ENCODE measurements at places on chromosomes 4 and X.
A peak's percentile ranks its signal among the peaks of the same experiment; 100 is the strongest.

GRCh38 chr4:140718241-140718952 lies 37.8 kb downstream of the TBC1D9 start:
- DNase-seq: peak; percentile 89

- no peak for DNase-seq
These were observed 490.7 kb upstream of the TENM3 start for GRCh38 chr4:181752516-181752915.

- no peak for DNase-seq
These were observed 39.6 kb downstream of the RUFY3 start for GRCh38 chr4:70761276-70761816.

DNA sequence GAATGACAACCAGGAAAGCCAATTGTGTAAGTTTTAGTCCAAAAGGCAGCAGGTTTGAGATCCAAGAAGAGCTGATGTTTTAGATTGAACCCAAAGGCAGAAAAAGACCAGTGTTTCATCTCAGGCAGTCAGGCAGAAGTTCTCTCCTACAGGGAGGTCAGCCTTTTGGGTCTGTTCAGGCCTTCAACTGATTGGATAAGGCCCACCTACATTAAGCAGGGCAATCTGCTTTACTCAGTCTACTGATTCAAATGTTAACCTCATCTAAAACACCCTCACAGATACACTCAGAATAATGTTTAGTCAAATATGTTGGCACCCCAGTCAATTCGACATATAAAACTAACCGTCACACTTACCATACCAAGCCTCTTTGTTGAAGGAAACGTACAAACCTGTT lies 134.2 kb upstream of the NEIL3 start:
- DNase-seq: no peak

GRCh38 chrX:40169193-40170101 lies 71.7 kb upstream of the BCOR start:
- DNase-seq: peak; percentile 79

- no peak for DNase-seq
These were observed 194.7 kb upstream of the CXorf51B start for GRCh38 chrX:146614663-146615478.

- DNase-seq: no peak
These were observed 186.0 kb downstream of the DCHS2 start for GRCh38 chr4:154305616-154306015.

- DNase-seq: no peak
These were observed 857.5 kb upstream of the FTHL17 start for GRCh38 chrX:31929366-31929765.

GRCh38 chr4:55014876-55015275 lies 110.5 kb downstream of the KDR start:
- DNase-seq: no peak

DNA sequence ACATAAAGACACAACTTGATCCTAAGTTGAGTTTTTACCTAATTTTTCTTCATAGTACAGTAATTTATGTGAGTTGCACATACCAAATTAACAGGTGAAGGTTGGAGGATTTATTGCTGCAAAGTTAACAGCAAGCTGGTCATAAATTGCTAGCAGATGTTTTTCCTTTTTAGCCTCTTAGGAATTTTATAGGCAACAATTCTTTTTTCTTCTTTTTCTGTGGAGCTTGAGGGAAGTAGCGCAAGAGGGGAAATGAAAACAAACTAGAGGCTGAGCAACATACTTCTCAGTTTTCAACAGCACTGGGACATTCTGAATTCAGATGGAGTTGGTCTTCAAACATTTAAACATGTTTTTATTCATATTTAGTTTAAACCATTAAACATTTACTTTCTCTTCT lies 63.7 kb upstream of the TLR2 start:
- DNase-seq: no peak

GRCh38 chr4:76744241-76744921 lies 153.6 kb downstream of the SOWAHB start:
- DNase-seq: no peak

GRCh38 chrX:132766452-132766851 lies 192.0 kb downstream of the HS6ST2 start:
- DNase-seq: no peak

DNA sequence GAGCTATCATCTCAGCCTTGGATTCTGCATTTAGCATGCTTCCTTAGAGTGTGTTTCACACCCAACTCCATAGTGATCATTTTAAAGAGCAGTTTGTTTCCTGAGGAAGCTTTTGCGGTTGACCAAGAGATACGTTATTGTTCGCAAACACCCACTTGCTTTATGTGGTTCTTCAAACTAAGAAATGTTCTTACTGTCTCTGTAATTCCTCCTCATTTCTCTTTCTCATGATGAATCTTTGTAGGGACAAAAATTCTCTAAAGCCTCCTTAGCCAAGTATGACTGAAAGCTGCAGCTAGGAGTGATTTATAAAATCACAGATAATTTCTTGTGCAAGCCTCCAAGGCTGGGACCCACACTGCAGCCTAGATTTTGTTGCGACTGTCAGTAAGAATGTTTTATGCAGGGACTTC lies 10.0 kb downstream of the TNIP3 start:
- no peak for DNase-seq

DNA sequence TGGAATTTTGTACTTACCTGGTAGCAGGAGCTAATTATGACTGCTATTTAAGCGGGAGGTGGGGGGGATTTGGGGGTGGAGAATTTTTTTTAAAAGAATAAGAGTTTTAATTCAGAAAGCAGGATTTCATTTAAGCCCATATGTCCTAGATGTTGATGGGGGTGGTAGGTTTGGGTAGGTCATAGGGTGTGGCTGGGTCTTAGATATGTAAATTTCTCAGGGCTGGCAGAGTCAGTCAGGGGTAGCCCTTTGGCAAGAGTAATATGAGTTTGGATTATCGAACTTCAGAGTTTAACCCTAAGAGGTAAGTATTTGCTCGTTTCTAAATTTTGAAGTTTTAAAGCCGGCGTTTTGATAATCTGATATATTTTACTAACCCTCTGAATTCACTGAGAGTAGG lies 35.2 kb upstream of the COX18 start:
- no peak for DNase-seq

DNA sequence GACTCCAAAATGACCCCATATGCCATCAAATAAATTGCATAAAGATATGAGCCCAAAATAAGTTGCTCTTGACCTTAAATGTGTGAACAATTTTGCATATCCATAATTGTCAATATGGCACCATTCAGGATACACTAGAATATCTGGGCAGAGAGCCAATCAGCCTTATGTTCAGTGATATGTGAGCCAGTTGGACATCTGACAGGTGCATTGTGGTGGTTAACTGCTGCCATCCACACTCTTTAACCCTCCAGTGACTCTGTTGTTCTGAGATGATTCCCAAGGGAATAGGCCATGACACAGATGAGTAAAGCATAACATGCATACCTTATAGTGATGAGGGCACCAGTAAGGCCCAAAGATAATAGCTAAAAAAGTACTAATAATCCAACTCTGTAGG lies 500.1 kb downstream of the PCDH18 start:
- DNase-seq: no peak

- DNase-seq: no peak
These were observed 30.5 kb upstream of the DKK2 start for GRCh38 chr4:107066621-107067020.

- DNase-seq: no peak
These were observed 79.9 kb downstream of the AMOT start for GRCh38 chrX:112760697-112761096.

DNA sequence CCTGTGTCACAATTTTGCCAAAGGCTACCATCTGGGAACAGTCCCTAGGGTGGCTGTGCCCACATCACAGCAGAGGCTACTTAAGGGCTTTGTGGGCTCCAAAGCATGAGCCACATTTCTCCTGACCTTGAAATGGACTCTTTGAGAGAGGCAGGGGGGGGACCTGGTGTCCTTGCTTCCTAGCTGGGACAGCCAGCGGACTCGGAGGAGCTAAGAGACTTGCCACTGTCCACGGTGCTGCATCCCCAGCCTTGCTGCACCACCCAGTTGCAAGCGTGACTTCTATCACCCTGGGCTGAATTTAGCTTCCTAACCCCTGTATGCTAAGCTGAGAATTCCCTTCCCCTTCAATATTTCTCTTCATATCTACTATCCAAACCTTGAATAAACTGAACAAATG lies 99.0 kb downstream of the PHKA2 start:
- no peak for DNase-seq

DNA sequence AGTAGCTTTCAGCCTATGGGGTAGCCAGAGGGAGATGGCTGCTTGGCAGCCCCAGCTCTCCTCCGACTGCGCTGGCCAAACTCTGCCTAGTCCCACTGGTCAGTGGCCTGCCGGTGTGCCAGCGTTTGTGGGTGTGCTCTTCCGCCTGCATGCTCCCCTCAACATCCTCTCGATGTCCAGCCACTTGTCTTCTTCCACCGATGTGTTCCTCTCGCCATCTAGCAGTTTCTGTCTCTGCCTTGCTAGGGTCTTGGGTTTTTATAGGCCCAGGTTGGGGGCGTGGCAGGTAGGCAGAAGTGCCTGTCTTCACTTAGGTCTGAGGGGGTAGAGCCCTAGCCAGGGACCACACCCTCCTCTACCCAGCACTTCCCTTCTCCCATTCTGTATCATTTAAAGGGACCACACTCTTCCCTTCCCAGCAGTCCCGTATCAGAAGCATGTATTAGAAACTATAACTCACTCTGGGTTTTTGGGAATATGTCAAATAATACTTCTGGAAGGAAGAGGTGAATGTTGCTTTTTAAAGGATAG lies 124.4 kb downstream of the KDM6A start:
- DNase-seq: no peak

GRCh38 chr4:25843340-25844097 lies 19.3 kb downstream of the SEL1L3 start:
- peak; percentile 27 for DNase-seq

GRCh38 chr4:40173470-40173875 lies 23.4 kb upstream of the RHOH start:
- DNase-seq: no peak

DNA sequence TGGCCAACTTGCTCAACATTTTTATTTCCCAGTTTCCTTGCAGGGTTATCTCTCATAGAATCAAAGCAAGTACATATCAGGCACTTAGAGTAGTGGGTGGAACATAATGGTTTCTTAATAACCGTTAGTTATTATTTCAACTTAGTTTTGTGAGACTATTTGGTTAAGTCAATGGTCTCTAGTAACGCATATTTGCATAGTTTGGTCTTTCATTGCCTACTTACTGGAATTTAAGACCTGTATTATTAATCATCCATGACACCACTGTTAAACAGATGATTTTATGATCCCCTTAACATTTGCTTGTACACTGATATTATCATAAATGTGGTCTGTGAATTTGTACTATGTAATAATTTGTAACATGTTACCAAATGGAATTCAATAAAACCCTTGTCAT lies 70.9 kb upstream of the SMIM31 start:
- DNase-seq: no peak

DNA sequence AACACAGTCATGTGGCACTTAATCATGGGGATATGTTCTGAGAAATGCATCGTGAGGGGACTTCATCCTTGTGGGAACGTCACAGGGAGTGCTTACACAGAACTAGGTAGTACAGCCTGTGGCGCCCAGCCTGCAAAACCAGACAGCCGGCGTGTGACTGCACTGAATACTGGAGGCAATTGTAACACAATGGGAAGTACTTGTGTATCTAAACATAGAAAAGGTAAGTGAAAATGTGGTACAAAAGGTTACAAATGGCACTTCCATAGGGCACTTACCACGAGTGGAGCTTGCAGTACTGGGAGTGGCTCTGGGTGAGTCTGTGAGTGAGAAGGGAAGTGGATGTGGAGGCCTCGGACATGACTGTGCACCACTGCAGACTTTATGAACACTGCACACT lies 5.2 kb downstream of the TLR3 start:
- no peak for DNase-seq

- peak; percentile 0 for DNase-seq
These were observed 660.3 kb upstream of the PITX2 start for GRCh38 chr4:111283066-111283677.

GRCh38 chrX:52015794-52016193 lies 53.2 kb downstream of the MAGED4B start:
- DNase-seq: no peak

GRCh38 chr4:156598138-156598681 lies 373.4 kb downstream of the PDGFC start:
- DNase-seq: no peak

- no peak for DNase-seq
These were observed 55.2 kb downstream of the MAGEC2 start for GRCh38 chrX:142149919-142150318.

- no peak for DNase-seq
These were observed 10.5 kb downstream of the ZGRF1 start for GRCh38 chr4:112626228-112626627.

- DNase-seq: no peak
These were observed 157.5 kb upstream of the ATOH1 start for GRCh38 chr4:93671093-93671492.

DNA sequence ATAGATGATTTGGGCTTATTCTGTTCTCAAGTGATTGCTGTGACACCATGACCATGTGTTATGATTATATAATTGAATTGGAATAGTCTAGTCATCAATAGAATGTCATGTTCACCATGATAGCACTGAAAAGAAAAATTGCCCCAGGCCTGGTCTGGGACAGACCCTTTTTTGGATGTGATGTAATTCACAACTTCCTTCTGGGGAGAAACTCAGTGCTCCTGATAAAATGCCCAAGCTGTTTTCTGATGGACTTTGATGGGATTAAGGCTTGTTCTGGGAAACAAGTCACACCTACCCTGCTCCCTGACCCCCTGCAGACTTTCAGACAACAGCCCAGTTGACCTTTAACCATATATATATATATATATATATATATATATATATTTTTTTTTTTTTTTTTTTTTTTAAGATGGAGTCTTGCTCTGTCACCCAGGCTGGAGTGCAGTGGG lies 65.3 kb downstream of the RHOH start:
- no peak for DNase-seq

DNA sequence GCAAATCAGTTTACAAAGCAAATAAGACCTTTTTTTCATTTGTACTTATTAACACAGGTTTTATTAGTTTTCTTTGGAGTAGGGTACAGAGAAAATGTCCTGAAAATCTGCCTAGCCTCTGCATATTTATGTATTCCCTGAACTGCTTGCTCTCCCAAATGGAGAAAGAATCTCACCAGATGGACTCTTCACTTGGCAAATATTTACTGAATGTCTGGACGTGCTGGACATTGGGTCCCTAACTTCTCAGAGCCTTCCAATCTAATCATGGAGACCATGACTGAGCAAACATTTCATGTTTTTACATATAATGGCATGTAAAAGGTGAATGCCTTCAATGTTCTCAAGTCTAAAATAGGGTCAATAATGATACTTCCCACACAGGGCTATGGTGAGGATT lies 126.0 kb downstream of the CHRDL1 start:
- no peak for DNase-seq

DNA sequence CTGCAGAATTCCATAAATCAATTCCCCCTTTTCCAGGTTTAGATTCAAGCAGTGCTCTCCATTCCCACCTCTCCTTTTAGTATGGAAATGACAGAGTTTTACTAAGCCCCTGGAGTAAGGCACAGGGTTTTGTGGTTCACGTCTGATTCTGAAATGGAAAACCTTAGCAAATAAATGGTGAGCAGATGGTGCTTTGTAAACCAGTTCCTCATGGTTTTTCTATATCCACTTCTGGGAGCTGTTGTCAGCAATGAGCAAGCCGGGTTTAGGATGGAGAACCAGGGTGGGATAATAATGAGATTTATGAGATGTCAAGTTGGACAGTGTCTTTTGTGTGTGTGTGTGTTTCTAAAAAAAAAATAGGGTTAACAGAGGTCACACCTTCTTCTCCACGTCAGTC lies 113.8 kb upstream of the RBPJ start:
- DNase-seq: no peak

GRCh38 chr4:81468678-81469077 lies 3.0 kb downstream of the RASGEF1B start:
- no peak for DNase-seq
